ENCODE measurements at places on chromosomes 11 and 22.
A peak's percentile ranks its signal among the peaks of the same experiment; 100 is the strongest.

GRCh38 chr11:129817534-129818051 is 1.9 kb downstream of the TMEM45B start:
- no peak for DNase-seq

DNA sequence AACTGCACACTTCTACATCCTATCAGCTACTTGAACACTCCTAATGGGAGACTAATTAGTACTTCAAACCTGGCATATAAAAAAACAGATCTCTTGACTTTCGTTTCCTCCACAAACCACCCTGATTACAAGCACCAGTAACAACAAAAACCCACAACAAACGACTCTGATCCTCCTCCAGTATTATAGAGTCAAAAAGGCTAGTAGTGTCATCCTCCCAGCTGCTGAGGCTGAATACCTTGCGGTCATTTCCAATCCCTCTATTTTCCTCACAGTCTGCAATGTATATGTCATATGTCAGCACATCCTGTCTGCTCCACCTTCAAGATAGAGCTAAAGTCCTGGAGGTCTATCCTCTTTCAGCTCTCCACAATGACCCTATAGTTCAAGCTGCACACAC is 688.9 kb upstream of the RAG2 start:
- no peak for DNase-seq

DNA sequence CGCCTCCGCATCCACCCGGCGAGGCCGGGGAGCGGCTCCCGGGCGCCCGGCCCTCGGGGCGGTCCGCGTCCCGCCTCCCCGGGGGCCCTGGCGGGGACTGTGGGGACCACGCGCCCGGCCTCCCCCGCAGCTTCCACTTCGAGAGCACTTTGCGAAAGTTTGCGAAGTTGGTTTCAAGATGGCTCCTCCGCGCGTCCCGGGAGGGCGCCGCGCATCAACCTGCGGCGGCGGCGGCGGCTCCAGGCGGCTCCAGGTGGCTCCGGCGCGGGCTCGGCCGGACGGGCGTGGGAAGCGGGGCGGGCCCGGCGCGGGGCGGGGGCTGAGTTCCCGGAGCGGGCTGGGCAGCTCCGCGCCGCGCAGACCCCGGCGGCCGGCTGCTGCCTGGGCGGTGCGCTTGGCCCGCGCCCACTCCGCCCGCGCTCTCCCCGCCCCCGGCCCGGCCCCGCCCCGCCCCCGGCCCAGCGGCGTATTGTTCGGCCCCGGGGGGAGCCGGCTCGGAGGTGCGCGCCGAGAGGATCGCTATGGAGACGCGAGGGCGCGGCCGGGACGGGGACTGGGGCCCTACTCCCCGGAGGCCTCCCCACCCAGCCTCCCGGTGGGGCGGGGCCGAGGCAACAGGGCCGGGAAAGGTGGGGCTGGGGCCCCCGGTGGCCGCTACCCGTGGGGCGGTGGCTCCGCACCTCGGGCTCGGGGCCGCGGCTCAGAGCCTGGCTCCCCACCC is at the start of gene CELSR1:
TSS of gene CELSR1 (minus strand) at position 396 of the 721 bp plus-strand sequence. CDS start 450 bp downstream, outside the sequence.
- no peak for DNase-seq

- no peak for DNase-seq
These were observed 978 bp downstream of the FLI1 start for GRCh38 chr11:128694618-128695481.

- DNase-seq, result no peak
These were observed 99.1 kb upstream of the GRAMD1B start for GRCh38 chr11:123330948-123331347.

- DNase-seq, result no peak
These were observed 1.0 kb downstream of the PATL1 start for GRCh38 chr11:59667812-59668187.

GRCh38 chr11:66044757-66045156 is 4.2 kb downstream of the GAL3ST3 start:
- DNase-seq, result no peak

DNA sequence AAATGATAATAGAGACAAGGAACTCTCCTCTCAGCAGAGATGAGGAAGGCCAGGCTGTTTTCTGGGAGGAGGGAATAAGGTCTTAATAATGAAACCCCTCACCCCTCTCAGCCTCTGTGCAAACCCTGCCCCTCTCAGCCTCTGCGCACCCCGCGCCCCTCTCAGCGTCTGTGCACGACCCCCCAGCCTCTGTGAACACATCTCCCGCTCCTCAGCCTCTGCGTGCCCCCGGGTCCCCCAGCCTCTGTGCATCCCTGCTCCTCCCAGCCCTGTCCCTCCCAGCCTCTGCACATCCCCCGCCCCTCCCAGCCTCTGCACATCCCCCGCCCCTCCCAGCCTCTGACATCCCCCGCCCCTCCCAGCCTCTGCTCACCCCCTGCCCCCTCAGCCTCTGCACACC is 837.8 kb downstream of the TBC1D22A start:
- DNase-seq, result no peak

DNA sequence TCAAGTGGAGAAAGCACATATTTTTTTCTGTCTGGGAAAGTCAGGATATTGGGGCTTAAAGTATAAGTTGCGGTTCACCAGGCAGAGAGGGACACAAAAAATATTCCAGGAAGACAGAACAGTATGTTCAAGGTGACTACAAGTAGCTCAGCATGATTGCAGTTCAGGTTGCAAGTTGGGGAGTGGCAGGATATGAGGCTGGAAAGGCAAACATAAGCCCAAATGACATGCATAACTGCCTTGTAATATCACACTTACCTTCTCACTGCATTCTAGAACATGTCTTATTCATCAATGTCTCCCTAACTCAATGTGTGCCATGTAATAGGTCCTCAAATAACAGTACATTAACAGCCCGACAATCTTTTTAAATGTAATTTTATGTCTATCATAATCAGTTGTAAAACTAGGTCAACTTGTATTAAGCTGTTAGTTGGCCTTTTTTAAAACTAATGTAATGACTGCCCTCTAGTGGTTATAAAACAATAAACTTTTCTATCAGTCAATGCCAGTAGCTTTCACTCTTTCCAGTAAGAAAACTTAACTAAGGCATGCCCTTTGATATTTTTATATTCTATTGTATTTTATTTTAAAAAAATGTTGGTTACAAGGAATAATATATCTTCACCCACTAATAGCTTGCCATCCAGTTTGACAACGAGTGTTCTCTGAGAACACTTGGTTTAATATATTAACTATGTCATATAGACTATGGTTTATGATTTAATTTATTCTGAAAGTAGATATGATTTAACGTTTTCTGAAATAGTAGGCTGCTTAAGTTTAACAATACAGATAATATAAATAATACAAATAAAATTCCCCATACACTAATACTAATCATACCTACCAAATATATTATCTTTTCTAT is 39.4 kb upstream of the CFAP300 start:
- DNase-seq, result peak; percentile 25

GRCh38 chr11:67368621-67369020 is 4.8 kb downstream of the CLCF1 start:
- no peak for DNase-seq

DNA sequence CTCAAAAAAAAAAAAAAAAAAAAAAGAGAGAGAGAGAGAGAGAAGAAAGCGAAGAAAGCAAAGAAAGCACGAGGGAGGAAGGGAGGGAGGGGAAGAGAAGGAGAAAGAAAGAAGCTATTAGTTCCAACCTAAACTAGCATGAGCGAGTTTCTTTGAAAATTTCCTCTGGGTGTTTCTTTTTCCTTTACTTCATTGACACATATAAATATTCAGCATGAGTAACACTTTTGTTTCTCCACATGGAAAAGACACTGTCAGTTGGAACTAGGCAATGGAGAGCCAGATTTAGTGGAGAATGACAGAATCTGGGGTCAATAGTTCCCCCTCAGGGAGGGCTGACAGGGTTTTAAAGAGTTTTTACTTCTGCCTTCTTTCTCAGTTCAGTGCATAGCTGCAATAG is 257.4 kb downstream of the DDX10 start:
- DNase-seq, result no peak

- DNase-seq, result no peak
These were observed 36.8 kb upstream of the CSTF3 start for GRCh38 chr11:33197915-33198727.

GRCh38 chr11:32417806-32418205 is 17.5 kb downstream of the WT1 start:
- no peak for DNase-seq

GRCh38 chr11:66407651-66408050 is 13.2 kb upstream of the NPAS4 start:
- DNase-seq, result no peak

DNA sequence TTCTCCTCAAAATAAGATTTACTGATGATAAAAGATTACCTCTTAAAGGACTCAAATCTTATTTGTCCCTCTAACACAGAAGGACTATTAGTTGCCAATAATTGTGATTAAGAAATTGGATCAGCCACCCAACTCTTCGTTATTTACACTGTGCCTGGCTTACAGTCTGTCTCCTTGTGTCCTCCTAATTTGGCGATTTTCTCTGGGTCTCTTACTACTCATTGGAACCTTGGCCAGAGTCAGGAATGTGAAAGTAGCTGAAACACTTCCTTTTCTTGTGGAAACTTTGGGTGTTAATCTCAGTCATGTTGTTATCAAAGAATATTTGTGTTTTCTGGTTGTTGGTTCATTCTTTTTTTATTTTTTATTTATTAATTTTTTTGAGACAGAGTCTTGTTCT is 83.2 kb downstream of the TEAD1 start:
- no peak for DNase-seq

DNA sequence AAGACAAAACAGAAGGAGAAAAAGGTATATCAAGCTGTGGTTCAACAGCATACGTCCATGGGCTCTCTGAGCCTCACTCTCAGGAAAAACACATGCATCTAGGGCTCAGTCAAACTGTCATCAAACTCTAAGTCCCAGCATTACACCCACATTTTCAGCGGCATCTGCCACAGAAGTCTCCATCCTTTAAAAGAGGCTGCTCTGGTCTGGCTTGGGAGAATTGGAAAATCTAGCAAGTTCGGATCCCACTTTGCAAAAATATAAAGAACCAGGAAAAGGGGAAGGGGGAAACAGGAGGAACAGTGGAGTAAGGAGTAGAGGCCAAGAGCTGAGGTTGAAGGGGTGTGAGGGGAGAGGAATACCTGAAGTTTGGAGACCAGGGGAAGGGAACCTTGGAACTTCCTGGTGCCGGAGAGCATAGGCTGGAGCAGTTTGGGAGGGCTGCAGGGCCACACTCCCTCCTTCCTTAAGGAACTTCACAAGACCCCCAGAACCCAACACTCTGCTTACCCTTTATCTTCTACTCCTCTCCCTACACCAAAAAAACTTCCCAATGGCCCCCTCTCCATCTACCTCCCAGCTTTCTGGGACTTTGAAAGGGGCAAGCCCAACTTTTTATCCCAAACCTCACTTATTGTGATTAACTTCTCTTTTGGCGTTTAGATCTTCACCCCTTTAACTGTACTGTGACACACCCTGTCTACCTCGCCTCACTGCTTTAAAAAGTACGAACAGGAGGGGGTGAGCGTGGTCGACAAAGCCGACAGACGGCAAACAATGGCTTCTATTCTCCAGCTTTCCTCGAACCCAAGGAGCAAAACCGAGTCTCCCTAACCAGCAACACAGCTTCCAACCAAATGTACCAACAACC is 4.0 kb downstream of the PAX6 start:
- DNase-seq, result no peak

DNA sequence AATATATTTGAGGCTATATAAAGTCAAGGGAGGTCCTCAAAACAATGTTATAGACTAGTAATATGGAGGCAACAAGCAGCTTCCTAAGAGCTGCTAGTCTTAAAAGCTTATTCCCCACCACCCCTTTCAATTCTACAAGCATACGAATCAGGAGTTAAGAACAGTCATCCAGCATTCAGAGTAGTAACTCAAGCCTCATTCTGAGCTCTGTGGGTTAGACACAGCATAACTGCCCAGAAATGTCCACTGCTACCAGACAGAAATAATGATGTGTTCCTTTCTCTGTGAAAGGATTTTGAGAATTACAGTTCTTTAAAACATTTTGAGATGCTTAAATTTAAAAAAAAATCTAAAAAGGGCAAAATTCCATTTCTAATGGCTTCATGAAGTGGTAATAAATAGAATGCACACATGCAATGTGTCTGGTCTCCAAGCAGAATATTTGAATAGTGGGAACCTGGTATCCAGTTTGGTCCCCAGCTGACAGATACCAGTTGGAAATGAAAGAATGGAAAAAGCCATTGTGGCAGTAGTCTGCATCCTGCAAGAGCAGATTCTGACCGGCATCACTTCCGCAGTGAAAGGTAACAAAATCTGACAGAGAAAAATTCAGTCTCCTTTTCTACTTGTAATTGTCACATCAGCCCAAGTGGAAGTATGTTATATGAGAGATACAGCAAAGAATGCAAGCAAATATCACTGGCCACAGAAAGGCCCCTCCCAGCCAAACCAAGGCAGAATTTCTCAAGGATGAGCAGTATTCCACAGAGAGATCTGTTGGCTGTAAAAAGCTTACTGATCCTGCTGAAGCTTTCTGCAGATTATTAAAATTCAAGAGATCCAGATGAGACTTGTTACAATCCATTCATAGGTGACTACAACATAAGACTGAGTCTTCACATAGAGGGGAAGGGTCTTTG is 310.8 kb upstream of the PITPNB start:
- no peak for DNase-seq

DNA sequence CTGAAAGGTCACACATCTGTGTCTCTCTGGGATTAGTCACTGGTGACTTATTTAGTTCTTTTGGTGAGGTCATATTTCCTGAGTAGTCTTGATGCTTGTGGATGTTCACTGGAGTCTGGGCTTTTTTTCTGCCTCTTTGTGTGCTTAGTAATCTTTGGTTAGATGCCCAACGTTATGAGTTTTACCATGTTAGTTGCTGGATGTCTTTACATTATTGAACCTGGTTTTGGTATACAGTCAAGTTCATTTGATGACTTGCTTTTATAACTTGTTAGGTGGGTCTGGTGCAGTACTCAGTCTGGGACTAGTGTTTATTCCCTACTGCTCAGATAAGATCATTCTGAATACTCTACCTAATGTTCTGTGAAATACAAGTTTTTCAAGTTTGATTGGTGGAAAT is 26.2 kb upstream of the SLC37A2 start:
- no peak for DNase-seq

DNA sequence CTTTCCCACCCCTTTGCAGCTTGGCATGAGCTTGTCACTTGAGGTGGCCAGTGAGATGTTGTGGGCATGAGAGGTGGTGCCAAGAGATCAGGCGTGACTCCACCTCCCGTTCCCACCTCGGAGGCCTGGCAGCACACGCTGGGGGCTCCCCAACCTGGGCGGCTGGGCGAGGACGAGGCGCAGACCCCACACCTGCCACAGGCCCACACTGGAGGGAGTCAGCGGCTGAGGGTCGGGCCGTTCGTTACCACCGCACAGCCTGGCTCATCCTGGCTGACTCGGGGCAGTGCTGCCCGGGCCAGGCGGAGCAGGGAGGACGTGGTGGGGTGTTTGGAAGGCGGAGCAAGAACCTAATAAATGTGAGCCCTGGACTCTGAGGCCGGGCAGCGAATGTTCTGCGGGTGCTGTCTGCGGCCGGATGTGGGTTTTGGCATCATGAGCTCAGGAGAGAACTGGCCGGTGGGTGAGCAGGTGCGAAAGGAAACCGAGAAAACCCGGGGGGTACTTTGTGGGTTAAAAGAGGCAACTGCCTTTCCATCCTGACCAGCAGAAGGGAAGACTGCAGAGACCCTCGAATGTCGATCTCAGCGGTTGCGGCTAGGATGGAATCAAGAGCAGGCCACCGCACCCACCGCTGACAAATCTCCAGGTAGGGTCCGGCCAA is 10.2 kb upstream of the IFITM3 start:
- no peak for DNase-seq

- no peak for DNase-seq
These were observed 1005.1 kb downstream of the BRD1 start for GRCh38 chr22:48822278-48823233.

GRCh38 chr11:93838967-93839366 is 11.5 kb downstream of the VSTM5 start:
- no peak for DNase-seq

- no peak for DNase-seq
These were observed 25.1 kb upstream of the LDLRAD3 start for GRCh38 chr11:35918716-35919115.

GRCh38 chr22:29342177-29342576 is 26.7 kb upstream of the RASL10A start:
- DNase-seq, result no peak

Measured in hematopoietic multipotent progenitor cell treated with erythropoietin and hydrocortisone succinate and interleukin-3 and kit ligand, for 17 days (in vitro differentiated cells).